Neural progenitor cell (in vitro differentiated cells): ENCODE measurements at places on chromosomes 11 and 22. TPM values are rescaled to one million over a fixed set of nuclear protein-coding genes. Genes with fewer than 3 reads are reported as not detected.

- H3K27ac ChIP-seq = no peak overlapping the region
- H3K27me3 ChIP-seq = no peaks in the 10 kb centered on the region
- H3K4me3 ChIP-seq = no peak overlapping the region
- no peaks in the 10 kb centered on the region for H3K36me3 ChIP-seq
- DNase-seq = no peak
- peaks cover 7% of the 10 kb centered on the region for H3K4me1 ChIP-seq
Observed at GRCh38 chr22:36662981-36663380, 40.6 kb downstream of the CACNG2 start.

GRCh38 chr11:119175493-119176077 lies 7.1 kb downstream of the NLRX1 start:
- no peak for DNase-seq
- H3K27ac ChIP-seq = no peak overlapping the region
- no peaks in the 10 kb centered on the region for H3K27me3 ChIP-seq
- H3K4me1 ChIP-seq = no peaks in the 10 kb centered on the region

DNA sequence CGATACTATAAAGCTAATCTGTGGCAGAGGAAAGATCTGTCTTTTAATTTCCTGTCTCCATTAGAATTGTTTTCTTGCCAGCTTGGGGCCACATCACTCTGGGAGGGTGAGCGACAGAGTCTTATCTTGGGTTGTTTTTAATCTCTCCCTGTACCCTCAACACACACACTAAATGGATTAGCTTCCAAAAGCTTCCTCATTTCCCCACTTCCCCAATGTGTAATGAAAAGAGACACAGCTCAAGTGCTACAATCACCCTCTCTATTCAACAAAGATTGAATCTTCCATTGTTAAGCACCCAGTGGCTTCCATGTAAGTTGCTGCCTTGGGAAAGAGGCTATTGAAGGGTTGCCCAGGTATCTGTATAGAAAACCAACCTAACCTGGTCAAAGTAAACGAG lies 6.1 kb upstream of the ASCL3 start:
- peaks cover 4% of the 10 kb centered on the region for H3K36me3 ChIP-seq
- H3K4me3 ChIP-seq = no peak overlapping the region
- H3K4me1 ChIP-seq = peaks cover 11% of the 10 kb centered on the region
- peak; percentile 36 for DNase-seq
- no peak overlapping the region for H3K27ac ChIP-seq

TECTA gene
- 0.84 and 1.2 TPM in 2 replicates for total RNA-seq

KBTBD4 gene
- total RNA-seq = 19.5 and 23.9 TPM in 2 replicates

OR51B4 gene
- 0.22 TPM in 1 of 2 replicates, not detected in the other for total RNA-seq
